ENCODE measurements at places on chromosomes 12 and 14.

DNA sequence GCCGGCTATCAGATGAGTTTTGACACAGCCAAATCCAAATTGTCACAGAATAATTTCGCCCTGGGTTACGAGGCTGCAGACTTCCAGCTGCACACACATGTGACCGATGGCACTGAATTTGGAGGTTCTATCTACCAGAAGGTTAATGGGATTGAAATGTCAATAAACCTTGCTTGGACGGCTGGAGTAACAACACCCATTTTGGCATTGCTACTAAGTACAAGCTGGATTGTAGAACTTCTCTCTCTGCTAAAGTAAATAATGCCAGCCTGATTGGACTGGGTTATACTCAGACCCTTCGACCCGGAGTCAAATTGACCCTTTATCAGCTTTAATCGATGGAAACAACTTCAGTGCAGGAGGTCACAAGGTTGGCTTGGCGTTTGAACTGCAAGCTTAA is 100.2 kb upstream of the EVL start:
- DNase-seq, result no peak

GRCh38 chr12:89899651-89900050 is 191.0 kb upstream of the ATP2B1 start:
- no peak for DNase-seq

DNA sequence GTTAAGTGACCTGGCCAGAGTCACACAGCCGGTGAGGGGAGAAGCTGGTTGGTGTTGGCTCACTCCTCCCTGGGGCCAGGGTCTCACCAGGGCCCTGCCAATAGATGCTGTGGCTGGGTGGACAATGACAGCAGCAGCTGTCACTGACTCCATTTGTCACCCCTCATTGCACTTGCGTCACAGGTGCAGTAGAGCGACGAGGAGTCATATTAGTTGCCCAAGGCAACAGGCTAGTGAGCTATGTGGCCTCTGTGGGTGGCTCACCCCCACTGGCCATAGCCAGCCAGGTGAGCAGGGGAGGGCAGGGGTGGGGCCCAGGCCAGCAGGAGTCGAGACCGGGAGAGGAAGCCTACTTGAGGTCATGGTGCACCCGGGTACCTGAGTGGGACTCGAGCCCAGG is 9.7 kb downstream of the SLC25A47 start:
- DNase-seq, result no peak

GRCh38 chr12:11085419-11085818 is 6.7 kb downstream of the TAS2R43 start:
- DNase-seq, result no peak

- DNase-seq, result no peak
Observed at GRCh38 chr12:770479-770878, 18.1 kb downstream of the WNK1 start.

- no peak for DNase-seq
Observed at GRCh38 chr14:25049093-25049567, 817 bp downstream of the STXBP6 start.

DNA sequence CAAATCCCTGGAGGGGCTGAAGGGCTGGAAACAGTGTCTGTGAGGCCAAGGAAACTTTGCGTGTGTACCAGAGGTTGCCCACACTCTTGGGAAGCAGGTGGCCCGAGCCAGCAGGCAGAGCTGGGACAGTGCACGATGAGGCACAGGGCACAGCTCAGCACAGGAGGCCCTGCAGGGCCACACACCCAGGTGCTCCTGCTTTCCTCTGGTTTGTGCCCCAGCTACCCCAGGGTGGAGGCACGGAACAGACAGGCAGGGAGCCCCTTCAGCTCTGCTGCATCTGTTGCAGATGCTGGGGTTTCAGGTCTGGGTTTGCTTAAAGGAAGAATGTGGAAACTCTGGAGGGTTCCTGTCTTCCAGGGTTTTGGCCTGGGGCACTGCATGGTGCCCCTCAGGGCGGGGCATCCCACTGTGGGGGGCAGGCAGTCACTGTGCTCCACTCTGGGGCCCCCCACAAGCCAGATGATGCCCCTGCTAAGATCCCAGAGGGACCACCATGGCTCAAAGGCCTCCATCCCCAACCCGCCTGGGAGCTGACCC is 8.6 kb downstream of the TMEM179 start:
- DNase-seq, result no peak

- DNase-seq, result no peak
Observed at GRCh38 chr12:131509701-131510100, 201.2 kb upstream of the SFSWAP start.

DNA sequence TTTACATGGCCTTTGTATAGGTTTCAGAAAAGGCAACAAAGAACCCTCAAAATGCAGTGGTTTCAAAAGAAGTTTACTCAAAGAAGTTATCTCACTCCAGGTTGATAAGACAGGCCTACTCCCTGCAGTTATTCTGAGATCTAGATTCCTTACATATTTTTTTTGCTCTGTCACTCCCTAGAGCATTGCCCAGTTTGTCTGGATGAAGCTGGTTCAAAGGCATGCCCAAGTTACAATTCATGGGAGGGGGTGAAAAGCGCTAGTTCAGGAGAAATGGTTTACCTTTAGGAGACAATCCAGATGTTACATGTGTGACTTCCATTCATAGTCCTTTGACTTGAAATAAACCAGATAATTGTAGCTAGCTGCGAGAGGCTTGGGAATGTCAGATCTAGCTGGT is 115.0 kb downstream of the TPH2 start:
- no peak for DNase-seq

- DNase-seq, result no peak
Observed at GRCh38 chr12:124490584-124491305, 76.7 kb downstream of the NCOR2 start.

DNA sequence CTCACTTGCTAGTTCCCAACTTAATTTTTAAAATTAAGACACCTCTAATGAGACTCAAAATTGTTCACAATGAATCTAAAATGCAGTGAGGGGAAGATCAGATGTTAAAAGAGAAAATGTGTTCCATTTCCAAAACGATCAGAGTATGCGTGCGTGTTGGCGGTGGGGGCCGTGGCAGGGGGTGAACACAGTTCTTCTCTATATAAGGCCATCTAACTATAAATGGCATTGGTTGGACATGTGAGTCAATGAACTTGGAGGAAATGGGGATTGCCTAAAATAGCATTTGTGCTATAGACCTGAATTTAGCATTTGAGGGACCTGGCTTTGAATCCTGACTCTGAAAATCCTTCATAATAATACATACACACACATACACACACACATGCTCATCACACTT is 149.4 kb downstream of the FOXN3 start:
- DNase-seq, result no peak

GRCh38 chr14:99424306-99424877 is 56.3 kb downstream of the SETD3 start:
- no peak for DNase-seq

DNA sequence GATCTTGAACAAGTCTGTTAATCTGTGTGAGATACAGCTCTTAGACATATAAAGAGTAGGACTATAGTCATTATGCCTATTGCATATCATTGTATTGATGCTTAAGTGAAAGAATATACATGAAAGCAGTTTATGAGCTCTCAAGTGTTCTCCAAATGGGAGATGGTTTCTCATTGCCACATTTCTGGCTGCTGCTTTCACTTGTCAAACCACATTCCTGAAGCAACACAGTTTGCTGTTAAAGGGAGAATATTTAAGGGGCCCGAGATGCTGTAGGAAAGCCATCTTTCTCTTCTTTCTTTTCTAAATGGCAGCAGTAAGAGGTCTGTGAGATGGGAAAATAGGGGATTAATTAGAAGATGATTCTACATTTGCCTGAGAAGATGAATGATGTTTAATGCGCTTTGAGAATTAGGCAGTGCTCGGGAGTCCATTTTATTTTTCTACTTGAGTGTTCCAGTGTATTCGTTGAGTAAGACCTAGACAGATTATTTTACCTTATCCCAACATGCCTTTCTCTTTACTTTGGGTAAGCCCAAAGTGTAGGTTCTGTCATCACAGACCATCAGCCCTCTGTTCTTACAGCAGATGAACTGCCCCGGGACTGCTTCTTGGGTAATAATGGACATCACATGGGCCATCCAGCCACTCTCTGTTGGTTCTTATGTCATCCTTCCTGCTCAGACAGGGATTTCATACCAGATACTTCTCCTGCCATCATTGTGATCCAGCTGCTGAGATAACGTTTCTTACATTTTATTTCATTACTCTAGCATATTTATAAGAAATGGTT is 35.6 kb downstream of the ANO4 start:
- DNase-seq, result peak; percentile 24

DNA sequence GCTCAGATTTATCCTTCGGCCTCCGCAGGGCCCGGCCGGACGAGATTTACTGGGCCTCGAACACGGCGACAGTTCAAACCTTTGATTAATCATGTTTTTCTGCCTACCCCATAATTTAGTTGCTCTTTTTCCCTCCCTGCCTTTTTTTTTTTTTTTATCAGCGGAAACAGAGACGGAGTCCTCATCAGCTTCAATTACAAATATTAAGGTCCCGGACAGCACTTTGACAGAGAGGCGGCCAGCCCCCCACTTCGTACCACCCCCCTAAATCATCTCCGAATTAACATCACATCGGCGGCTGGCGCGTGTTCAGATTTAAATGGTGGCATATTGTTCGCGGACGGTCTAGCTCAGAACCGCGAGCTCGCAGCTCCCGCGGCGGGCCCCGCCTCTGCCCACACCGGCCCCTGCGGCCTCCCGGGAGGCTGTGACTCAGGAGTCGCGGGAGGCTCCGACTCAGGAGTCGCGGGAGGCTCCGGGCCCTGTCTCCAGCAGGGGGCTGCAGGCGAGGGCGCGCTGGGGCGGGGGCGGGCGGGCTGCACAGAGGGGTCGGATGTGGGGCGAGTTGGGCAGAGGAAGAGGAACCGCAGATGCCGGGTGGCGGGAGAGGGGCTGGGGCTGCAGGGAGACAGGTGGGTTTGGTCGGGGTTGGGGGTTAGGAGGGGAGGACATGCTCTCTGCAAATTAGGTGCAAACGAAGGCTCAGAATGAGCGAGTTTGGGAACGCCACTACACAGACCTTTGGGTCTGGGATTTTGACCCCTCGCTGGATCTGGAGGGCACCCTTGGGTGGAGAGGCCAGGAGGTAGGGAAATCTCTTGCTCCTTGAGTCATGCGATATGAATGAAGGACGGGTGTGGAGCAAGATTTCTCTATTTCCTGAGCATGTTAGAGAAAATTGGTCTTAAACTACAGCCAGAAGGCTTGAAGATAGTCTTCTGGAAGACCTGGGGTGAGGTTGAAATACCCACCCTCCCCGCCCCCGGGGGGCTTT is 19.6 kb upstream of the ATP5MC2 start:
- DNase-seq, result no peak

DNA sequence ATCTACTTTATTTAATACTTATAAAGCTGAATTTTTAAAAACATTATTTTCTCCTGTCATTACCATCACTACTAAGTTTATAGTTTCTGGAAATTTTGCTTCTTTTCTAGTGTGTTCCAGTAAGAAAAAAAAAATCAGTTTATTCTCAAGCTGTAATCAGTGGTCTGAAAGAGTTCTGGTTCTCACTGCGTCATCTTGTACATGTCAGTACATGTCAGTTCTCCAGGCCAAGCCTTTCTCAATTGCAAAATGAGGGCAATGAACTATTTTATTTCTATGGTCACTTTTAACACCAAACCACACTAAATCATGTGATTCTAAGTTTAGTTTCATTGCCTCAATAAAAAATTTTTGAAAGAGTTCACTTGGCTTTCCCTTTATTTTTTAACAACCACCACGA is 468.9 kb upstream of the LRFN5 start:
- no peak for DNase-seq

DNA sequence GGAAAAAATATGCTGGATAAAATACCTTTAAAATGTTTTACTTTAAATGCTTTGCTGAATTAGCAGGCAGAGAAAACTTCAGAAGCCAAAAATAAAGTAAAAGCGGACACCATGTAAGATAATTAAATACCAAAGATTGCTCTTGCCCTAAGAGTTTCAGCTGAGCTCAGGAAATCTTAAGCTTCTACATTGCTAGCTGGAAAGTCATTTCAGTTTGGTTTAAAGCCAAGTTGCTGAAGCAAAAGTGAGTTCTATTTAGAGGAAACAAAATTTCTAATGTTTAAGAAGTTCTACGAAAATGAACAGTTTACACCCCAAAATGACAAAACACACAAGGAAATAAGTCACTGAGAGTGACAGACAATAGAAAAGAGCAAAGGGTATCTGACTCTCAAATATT is 310.0 kb downstream of the ADAMTS20 start:
- no peak for DNase-seq

DNA sequence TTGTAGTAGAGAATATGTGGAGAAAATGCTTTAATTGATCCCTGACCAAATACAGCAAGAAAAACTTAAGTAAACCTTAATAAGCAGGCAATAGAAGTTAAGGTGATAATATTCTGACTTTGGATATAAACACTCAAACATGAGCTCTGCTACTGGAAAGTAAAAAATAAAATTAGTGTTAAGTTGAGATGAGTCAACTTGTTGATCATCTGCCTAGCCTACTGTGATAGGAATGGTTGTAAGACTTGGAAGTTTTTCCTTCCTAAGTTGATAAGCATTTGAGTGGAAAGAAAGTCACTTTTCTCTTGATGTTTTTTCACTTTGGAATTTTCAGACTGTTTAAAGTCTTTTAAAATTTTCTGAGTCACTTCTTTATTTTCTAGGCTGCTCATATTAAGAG is 26.0 kb downstream of the ADIPOR2 start:
- no peak for DNase-seq

DNA sequence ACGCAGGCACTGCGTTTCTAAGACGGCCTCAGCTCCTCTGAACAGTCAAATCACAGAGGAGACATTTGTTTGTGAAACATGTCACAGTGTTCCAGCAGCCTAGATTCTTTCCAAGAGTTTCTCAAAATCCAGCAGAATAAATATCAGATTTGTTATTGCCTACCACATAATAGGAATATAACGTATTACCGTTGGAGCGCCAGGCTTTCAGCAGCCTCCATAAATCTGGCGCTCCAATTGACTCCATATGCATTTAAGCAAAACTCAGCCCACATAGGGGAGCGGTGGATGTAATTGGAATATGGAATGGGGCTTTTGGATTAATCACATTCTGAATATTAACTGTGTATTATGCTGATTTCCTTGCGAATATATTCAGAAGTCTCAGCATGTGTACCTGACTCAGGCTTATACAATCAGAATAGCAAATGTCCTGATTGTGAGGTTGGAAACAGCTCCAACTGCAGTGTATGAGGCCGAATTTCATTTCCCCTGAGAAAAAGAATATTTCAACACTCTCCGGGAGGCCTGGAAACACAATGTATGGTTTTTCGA is 174.0 kb downstream of the ASCL4 start:
- no peak for DNase-seq

DNA sequence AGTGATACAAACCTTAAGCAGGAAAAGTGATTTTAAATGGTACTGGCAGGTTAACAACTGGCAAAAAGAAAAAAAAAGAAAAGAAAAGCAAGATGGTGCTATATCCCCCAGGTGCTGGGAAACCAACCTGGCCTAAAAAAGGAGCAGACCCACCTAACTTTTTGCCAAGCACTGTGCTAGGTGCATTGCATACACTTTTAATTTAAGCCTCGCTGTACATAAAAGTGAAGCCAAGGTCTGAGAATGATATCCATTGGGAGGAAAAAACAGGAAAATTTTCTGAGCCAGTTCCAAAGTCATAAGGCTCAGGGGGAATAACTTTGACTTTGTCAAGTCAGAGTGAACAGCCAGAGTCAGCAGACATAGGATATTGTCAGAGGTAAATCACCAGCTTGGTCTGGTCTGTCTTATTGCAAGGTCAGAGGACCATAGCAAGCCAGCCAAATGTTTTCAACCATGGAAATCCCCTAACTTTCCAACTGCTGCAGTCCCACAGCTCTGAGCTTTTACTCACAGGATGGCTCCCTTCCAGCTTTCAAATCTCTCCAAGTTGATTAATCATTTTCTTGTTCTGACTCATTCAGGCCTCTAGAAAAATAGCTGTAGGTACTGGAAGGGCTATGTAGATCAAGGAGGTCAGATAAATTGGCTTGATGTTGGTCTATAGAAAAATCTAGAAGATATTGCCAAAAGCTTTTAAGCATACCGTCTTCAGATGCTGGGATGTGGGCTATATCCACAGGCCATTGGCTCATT is 412.9 kb downstream of the RAD51B start:
- no peak for DNase-seq

All from SK-N-MC (cell line).